ENCODE measurements at places on chromosomes 1 and 21.

- no peak for DNase-seq
These were observed 10.8 kb upstream of the UBXN10 start for GRCh38 chr1:20174937-20175666.

- no peak for DNase-seq
These were observed 117.8 kb downstream of the SLC35F3 start for GRCh38 chr1:234022302-234022701.

DNA sequence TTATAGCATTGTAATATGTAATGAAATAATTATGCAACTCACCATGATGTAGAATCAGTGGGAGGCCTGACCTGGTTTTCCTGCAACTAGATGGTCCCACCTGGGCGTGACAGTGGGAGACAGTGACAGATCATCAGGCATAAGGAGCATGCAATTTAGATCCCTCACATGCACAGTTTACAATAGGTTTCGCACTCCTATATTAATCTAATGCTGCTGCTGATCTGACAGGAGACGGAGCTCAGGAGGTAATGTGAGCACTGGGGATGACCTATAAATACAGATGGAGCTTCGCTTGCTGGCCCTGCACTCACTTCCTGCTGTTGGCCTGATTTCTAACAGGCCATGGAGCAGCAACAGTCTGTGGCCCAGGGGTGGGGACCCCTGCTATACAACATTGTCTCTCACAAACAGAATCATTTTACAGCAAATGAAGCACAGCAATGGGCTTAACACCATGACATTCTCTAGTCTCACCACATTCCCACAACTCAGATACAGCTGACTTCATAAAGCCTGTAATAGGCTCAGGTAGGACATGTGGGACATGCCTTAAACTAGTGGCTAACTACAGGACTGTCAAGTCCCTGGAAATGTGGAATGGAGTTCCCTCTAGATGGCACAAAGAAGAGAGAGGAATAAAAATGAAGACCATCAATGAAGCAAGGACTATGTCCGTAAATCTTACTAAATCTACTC, 40.7 kb upstream of the SLC5A9 start:
- DNase-seq = no peak

GRCh38 chr1:58123051-58123450, 423.5 kb downstream of the OMA1 start:
- DNase-seq = no peak

- DNase-seq = no peak
These were observed 989 bp downstream of the ACTA1 start for GRCh38 chr1:229432905-229433304.

DNA sequence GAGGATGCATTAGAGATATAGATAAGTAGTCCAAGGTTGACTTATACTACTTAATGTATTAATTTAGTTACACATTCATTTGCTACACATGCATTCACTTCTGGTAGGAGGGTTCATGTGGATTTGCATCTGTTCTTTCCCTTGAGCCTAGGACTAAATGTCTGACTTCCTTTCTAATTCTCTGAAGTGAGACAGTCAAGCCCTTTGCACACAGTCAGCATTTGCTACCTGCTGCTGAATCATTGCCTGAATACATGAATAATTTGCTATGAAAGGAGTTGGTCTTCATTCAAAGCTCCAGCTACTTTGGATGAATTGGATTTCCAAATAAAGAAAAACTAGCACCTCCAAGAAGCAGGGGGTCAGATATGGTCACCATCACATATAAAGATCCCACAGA, 154.8 kb upstream of the DAB1 start:
- no peak for DNase-seq

DNA sequence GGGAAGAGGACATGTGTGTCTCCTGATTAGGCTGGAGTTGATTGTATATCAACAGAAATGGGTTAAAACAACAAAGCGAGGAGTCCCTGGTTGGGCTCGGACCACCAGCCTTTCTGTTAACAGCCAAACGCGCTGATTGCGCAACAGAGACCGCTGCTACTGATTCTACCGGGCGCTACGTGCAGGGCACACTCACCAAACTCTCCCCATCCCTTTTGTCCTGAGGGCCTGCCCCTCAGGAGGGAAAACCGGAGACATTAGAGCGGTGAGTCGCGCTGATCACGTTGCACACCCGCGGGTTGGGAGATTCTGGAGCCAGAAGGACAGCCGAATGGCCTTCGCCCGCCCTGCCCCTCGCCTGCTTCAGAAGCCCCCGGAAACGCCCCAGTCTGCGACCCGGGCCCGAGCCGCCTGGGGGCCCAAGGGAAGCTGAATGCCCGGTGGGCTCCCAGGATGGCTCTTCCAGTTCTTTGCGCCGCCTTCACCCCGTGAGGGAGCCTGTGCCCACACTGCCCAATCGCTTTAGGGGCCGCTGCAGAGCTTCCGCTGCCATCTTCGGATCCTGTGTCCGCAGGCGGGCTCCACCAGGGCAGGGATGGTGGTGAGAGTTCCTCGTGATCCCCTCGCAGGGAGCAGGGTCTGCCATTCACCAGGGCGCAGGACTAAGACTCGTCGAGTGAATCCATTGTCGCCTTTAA, 165.4 kb upstream of the NBPF11 start:
- no peak for DNase-seq

DNA sequence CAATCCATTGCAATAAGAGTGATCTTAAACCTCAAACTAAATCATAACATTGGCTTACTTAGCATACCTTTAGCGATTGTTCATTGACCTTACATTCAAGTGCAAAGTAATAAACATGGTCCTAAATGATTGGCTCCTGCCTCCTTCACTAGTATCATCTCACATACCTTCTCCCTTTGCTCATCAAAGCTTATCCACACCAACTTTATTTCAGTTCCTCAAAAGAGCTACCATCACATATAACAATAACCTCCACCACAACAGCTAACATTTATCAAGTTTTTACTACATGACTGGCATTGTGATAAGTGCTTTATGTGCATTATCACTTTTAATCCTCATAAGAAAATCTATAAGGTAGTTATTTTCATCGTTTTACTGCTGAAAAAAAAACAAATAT, 198.8 kb downstream of the COL24A1 start:
- DNase-seq = no peak

GRCh38 chr1:44603718-44604117, 70.6 kb downstream of the TMEM53 start:
- no peak for DNase-seq

DNA sequence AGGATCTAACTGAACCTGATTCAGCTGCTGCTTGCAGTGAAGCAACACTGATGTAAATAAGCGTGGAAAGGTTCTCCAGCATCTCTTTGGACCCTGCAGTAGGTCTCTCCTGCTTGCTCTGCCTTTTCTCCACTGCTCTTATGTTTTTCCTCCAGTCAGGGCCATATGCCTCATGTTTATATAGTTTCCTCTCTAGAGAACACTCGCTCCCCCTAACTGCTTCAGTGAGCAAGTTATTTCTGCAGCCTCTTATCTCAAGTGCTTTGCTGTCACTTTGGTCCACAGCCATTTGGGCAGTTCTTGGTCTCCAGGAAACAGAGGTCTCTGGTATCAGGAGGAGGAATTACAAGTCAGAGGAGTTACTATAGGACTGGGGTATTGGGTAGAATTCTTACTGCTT, 5.3 kb downstream of the PRUNE1 start:
- no peak for DNase-seq

GRCh38 chr1:32644426-32644825, 5.9 kb downstream of the ZBTB8OS start:
- no peak for DNase-seq

DNA sequence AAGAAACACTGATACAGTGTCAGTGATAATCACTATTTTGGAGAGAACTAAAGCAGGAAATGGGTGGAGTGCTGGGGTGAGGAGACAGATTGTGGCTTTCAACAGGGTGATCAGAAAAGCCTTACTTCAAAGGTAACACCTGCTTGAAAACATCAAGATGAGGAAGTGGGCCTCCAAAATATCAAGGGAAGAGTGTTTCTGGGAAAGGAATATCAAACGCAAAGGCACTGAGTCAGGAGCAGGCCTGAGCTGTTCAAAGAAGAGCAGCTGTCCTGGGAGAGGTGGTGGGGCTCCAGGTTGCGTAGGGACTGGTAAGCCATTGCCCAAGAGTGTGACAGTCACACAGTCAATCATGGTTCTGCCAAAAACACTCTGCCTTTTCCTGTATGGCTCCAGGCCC, 47.1 kb upstream of the ATP1A1 start:
- DNase-seq = no peak

DNA sequence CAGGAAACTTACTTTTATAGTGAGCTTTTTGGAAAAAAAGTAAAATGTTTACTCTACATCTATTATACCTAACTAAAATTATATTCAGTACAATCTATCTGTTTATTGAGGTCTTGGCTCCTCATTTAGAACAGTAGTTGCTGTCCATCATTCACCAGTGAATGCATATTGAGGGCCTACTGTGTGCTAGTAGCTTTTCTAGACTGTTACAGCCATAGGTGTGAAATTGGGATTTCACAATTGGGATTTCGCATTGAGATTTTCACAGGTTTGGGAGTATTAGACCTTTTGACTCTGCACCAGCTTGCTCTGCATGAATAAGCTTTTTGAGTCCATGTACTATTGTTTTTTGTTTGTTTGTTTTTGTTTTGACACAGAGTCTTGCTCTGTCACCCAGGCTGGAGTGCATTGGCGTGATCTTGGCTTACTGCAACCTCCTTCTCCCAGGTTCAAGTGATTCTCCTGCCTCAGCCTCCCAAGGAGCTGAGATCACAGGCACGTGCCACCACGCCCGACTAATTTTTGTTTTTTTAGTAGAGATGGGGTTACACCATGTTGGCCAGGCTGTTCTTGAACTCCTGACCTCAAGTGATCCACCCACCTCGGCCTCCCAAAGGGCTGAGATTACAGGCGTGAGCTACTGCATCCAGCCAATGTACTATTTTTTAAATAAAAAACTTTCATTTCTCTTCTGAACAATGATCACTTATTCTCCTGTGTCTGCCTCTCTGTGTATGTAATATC, 47.2 kb upstream of the ERRFI1 start:
- no peak for DNase-seq

GRCh38 chr1:6101826-6102531, 56.3 kb downstream of the KCNAB2 start:
- DNase-seq = peak; percentile 48

- no peak for DNase-seq
These were observed 428.6 kb upstream of the BRINP3 start for GRCh38 chr1:190906206-190906725.

- DNase-seq = no peak
These were observed 565.3 kb upstream of the NEGR1 start for GRCh38 chr1:72847651-72848050.

DNA sequence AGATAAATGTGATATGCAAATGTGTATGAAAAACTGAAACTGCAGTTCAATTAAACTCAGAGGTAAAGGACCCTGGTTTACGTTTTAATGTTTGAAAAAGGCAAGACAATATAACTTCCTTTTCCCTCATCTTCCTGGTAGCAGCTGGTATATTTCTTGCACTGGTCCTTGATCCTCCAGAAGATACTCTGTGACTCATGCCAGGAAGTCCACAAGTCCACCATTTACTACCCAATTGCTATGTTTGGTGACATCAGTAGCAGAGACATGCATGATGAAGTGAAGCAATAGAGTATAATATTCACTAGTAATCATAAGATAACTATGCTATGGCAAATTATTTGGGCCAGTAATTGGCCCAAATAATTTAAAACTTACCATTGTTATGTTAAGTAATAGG, 774.5 kb upstream of the NEGR1 start:
- no peak for DNase-seq

- DNase-seq = no peak
These were observed 36.6 kb upstream of the NID1 start for GRCh38 chr1:236101233-236102200.

DNA sequence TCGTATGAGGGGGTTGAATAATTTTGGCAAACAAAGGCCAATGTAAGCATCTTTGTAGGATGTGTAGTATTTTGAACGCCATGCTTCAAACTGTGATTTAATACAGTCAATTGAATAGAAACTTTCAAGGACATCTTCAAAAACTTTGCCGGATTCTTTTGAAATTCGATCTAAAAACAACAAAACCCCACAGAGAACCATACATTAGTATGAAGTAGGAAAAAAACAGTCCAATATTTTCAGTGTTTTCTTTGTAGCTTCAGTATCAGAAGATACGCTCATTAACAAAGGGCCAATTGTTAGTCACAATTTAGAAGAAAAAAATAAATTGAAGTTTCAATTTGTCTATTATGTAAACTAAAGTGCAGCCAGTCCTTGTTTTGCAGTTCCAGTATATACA, 20.7 kb upstream of the SYNJ1 start:
- no peak for DNase-seq

DNA sequence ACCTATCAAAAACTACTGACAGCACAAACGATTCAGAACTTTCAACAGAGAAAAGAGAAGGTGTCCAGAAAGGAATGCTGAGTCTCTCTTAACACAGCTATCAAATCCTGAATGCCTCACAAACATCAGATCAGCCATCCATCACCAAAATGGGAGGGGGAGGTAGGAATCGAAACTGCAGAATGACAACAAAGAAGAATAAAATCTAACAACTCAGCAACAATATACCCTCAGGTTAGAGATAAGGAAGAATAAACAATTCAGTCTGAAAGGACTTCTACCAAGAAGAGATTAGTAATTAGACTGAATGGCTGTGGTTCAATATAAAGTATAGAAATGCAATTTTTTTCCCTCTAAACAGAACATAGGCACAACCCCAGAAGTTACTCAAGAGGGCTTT, 94.4 kb downstream of the RERE start:
- DNase-seq = no peak

DNA sequence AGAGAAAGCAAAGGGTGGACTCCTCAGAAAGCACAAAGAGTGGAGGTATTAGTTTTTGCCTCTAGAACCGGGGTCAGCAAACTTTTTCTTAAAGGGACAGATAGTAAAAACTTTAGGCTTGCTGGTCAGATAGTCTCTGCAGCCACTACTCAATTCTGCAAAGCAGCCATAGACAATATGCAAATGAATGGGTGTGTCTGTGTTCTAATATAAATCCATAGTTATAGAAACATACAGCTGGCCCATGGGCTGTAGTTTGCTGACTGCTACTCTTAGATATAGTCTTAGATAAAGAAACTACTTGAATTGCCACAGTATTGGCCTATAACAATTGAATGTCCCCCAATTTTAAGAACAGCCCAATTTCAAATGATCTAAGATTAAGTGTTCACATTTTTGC, 101.6 kb upstream of the CACHD1 start:
- no peak for DNase-seq

GRCh38 chr1:244066954-244067716, 16.1 kb downstream of the ZBTB18 start:
- DNase-seq = no peak

- peak; percentile 94 for DNase-seq
These were observed 816 bp downstream of the IL6R start for GRCh38 chr1:154405747-154406571.

DNA sequence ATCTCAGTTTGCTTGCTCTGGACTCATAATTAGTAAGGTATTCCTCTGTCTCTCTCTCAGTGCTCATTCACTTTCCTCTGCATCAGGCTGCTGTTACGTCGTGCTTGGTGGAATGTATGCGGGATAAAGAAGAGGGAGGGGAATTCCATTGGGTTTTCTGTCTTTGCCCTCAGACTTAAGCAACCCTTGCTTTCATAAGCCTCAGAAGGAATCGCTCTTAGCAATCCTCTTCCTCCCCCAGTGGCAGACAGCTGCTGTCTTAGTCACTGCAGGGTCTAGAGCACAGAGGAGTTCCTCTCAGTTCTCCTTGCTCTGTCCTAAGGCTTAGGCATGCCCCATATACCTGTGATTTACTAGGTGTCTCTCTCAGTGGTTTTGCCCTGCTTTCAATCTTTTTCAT, 19.1 kb upstream of the NTMT2 start:
- no peak for DNase-seq

- no peak for DNase-seq
These were observed 5.8 kb upstream of the SDHB start for GRCh38 chr1:17059391-17060305.
